ENCODE measurements at places on chromosomes 3 and 15.

DNA sequence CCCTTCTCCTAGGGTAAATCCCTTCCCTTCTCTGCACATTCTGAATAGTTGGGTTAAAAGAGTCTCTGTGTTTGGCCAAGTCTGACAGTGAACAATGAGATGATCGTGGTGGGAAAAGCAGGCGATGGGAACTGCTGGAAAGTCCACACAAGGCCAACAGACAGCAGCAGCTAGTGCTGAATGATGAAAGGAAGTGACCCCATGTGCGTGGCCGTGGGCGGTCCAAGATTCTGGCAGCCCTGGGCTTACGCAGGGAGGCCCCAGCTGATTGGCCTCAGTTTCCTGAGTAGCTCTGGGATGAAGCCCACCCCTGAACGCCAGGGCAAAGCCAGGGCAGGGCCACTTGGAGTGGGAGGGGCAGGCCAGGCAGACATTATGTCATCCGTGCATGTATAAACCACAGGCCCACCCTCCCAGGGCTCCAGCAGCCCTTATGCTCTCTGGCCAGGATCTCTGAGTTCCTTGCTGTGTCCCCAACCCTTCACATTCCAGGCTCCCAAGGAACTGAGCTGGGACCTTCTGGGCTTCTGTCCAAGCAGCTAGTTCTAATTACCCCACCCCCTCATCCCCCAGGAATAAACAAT is 57.8 kb downstream of the CDC25A start:
- no peak for DNase-seq

GRCh38 chr3:50211930-50212329 is 6.9 kb downstream of the SLC38A3 start:
- peak; percentile 34 for DNase-seq

DNA sequence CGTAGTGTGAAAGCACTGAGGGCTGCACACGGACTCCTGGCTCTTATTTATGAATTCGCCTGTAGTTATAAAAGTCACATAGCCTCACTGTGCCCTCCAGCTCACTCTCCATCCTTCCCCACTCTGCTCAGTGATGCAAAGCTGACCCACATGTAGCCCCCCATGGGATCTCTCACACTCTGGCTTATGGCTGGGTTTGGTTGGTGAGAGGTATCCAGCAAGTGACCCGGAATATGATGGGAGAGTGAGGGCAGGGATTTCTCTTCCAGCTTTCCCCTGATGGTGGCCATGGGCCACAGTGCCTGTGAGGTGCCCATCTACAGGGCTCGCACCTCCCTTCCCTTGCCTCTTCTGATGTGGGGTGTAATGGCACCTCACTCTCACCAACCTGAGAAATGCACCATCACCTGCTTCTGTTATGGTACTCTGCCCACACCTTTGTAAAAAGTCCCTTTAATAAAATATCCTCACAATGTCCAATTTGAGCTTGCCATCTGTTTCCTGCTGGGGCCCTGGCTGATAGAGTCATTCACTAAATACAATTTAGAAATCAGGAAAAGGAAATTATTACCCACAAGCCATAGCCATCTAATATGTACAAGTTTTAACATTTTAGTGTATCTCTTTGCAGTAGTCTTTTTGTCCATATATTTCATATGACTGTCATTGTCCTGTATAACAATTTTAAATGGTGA is 93.6 kb downstream of the SCN11A start:
- no peak for DNase-seq

DNA sequence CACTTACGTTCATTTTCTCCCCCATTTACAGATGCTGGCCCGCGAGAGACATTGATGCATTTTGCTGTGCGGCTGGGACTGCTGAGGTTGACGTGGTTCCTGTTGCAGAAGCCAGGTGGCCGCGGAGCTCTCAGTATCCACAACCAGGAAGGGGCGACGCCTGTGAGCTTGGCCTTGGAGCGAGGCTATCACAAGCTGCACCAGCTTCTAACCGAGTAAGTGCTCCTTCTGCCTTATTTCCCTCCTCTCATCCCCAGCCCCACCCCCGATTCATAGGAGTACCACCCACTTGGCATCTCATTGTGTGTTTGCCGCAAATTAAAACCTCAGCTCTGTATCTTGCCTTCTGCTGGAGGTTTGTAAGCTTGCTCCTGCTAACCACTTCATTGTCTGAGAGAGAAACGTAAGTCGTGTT is 163.3 kb downstream of the AKAP13 start:
- no peak for DNase-seq

GRCh38 chr15:24784506-24784905 is 108.9 kb downstream of the NPAP1 start:
- no peak for DNase-seq

- DNase-seq: no peak
Measured at GRCh38 chr15:51111061-51111460, 16.4 kb upstream of the TNFAIP8L3 start.

- no peak for DNase-seq
Measured at GRCh38 chr3:157529751-157530150, 26.5 kb upstream of the VEPH1 start.

- no peak for DNase-seq
Measured at GRCh38 chr3:84128024-84128423, 830.8 kb upstream of the CADM2 start.

- no peak for DNase-seq
Measured at GRCh38 chr3:27072810-27073651, 296.2 kb downstream of the NEK10 start.

DNA sequence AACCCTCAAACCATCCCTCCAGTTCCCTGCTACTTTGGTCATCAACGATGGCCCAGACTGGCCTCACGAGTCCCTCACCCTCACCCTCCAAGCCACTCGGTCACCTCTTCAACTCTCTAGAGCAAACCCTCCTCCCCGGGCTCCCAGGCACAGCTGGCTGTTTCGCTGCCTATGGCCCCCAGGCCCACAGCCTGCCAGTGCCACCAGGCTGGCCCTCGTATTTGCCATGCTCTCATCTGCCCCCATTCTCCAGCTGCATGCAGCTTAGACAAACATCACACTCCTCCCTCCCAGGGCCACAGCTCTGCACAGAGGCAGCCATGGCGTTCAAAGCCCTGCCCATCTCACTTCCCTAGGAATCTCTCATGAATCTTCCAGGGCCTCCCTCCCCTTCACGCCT is 13.8 kb downstream of the RAB43 start:
- DNase-seq: no peak

GRCh38 chr15:57921371-57921770 is 144.1 kb downstream of the ALDH1A2 start:
- no peak for DNase-seq

DNA sequence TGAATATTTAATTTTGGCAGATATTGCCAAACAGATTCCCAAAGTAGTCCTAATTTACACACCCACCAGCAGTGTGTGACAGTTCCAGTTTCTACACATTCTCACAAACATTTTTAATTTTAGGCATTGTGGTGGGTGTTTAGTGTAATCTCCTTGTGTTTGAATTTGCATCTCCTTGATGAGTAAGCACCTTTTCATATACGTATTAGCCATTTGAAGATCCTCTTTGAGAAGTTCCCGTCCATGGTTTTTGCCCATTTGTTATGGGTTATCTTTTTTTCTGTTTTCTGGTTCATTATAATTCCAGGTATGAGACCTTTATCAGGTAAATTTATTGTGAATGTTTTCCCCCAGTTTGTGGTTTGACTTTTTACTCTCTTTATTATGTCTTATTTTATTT is 2.3 kb upstream of the TM4SF19 start:
- no peak for DNase-seq

GRCh38 chr15:54841701-54842305 is 354.9 kb downstream of the RSL24D1 start:
- no peak for DNase-seq

DNA sequence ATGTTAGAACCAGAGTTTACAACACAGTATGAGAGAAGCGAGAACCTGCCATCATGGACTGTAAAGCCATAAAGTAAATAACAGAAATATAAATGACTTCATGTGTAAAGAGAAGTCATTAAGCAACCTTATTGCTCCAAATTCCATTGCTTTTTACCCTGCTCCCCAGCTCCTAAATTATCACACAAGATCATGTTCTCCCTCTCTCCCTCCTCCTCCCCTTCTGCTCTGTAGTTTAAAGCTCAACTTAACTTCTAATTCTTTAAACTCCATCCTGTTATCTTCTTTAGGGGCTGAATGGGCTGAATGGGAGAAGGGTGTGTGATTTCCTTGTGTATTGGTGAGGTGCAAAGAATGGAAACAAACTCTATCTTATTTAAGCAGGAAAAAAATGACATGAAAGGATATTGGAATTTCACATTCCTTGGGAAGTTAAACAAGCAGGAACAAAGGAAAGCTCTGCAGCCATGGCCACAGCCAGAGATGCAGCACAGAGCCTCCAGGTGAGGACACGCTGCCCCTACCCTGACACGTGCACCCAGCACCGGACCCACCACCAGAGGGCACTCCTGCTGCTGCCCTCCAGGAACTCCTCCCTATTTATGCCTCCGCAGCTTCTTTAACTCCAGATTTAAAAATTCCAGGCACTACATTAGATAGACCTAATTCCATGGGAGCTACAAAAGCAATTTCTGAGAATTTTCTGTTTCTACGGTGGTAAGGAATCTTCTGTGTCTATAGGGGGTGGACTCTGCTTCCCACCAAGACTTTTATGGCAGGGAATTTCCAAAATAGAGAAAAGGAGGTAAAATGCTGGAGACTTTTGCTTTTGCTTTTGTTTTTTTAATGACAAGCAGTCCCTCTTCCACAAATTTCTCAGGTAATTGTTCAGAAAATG is 76.9 kb upstream of the ABI3BP start:
- peak; percentile 73 for DNase-seq

- DNase-seq: no peak
Measured at GRCh38 chr3:48303021-48303420, 30.4 kb downstream of the SPINK8 start.

- DNase-seq: no peak
Measured at GRCh38 chr3:128753715-128754114, 27.7 kb downstream of the RAB7A start.

DNA sequence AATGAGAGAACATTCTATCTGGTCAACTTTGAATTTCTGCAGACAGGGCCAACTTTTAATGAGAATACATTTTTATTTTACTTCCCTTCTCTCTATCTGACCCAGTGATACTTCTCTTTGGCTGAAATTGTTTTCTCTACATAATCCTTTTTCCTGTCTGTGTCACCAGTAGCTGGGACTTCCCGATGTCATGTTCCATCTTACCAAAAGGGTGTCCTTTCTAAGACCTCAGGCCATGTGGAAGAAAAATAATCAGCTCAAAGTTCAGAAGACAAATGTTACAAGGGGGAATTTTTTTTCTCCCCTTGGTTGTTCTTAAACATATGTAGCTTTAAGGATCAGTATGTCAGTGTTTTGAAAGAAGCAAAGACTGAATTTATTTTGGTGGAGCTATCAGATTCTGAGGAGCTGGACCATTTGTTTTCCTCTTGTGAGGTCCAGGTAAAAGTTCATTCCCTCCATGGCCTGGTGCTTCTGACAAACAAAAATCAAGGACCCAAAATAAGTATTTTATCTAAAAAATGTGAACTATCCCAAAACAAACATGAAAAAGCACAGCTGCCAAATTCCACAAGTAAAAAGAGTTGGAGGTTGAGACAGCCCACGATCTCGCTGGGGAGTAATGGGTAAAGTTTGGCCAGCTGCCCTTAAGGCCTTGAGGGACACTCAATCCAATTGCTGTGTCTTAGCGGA is 859.4 kb upstream of the NR2F2 start:
- DNase-seq: no peak

- DNase-seq: no peak
Measured at GRCh38 chr15:64985366-64986033, 4.2 kb downstream of the SPG21 start.

DNA sequence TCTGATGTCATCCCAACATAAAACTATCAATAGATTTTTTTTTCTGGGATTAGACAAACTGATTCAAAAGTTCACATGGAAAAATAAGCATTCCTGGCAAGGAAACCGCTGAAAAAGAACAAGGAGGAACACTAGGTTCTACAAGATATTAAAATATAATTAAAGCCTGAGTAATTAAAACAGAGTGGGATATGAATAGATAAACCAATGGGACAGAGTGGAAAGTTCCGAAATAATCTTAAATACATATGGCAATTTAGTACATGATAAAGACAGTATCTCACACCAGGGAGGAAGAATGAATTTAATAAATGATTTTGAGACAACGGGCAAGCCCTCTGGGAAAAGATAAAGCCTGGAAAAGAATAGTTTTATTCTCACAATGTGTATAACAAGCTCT is 4.7 kb downstream of the GLDN start:
- no peak for DNase-seq

GRCh38 chr3:47536967-47537366 is 23.5 kb upstream of the ELP6 start:
- DNase-seq: no peak

DNA sequence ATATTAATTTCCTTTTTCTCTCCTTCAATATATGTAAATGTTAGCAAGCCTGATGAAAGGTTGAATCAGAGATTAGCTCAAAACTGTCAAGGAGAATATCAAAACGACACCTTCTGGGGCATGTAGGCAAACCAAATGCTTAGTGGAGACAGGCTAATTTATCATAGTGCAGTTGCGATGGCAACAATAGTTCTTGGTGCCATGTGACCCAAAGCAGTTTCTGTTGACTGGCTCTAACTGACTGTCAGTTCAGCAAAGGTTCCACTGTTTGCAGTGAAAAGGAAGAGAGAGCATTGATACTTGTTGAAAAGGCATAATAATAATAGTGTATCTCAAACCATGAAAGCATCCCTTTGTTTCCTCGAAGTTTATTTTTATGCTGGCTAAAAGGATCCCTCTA is 513.9 kb downstream of the NLGN1 start:
- DNase-seq: no peak

DNA sequence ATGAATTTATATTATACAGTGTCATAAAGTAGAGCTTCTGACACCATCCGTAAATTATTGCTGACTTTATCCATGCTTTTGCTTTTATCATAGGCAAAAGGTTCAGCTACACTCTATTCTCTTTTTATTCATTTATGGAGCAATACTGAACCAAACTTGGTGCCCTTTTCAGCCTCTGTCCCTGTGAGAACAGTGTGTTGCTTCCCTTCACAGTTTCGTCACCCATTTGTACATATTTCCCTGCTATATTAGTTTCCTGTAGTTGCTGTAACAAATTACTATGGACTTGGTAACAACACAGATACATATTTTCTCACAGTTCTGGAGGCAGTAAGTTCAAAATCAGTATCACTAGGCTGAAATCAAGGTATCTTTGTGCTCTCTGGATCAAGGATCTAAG is 2.8 kb upstream of the RPL24 start:
- DNase-seq: no peak

GRCh38 chr3:174219738-174220137 is 639.4 kb upstream of the NAALADL2 start:
- DNase-seq: no peak

DNA sequence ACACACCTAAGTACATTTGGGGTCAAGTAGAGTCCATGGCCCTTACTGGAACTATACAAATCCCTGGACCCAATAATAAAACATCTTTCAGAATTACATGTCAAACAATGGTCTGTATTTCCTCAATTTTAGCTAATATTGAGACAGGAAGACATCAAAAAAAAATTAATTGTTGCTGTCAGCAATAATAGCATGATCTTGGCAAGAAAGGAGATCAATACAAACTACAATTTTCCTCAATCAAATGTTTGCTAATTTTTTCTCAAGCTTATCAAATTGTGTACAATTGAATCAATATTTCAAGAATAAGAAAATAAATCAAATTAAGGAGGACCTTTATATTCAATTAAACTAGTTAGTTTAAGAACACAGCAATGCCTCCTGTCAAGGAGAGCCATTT is 62.6 kb downstream of the FSIP1 start:
- DNase-seq: no peak

- DNase-seq: no peak
Measured at GRCh38 chr15:82554849-82555248, 14.6 kb upstream of the RPS17 start.

GRCh38 chr15:67124911-67125588 is 59.6 kb downstream of the SMAD3 start:
- DNase-seq: no peak

GRCh38 chr3:127368186-127369032 is 80.6 kb upstream of the PRR20G start:
- DNase-seq: no peak
